ENCODE measurements at places on chromosomes 7 and 10.

- DNase-seq: no peak
Measured at GRCh38 chr10:79383974-79384606, 36.8 kb downstream of the PPIF start.

- DNase-seq: no peak
Measured at GRCh38 chr7:130639388-130639787, 29.2 kb downstream of the COPG2 start.

DNA sequence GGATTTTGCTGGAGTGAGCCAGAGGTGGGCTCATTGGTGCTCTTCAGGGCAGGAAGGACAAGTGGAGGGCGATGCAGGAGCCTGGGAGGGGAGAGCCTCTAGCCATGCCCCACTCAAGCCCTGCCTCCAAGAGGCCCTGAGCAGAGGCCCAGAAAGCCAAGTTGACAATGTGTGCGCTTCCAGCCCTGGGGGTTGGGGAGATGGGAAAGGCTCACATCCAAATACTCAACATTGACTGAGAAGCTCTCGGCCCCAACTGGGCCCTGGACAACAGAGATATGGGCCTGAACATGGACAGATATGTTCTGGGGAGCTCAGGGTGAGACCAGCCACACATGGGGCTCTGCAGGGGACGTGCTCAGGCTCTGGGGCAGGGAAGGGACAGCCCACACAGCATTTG, 39.0 kb downstream of the FRMPD2 start:
- no peak for DNase-seq

DNA sequence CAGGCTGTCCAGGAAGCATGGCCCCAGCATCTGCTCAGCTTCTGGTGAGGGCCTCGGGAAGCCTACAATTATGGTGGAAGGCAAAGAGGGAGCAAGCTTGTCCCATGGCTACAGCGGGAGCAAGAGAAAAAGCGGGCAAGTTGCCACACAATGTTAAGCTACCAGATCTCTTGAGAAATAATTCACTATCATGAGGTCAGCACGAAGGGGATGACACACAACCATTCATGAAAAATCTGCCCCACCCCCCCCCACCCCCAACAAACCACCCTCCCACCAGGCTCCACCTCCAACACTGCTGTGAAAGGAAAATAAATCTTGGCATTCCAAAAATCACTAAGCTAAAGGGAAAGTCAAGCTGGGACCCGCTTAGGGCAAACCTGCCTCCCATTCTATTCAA, 545.8 kb upstream of the NRP1 start:
- DNase-seq: no peak

DNA sequence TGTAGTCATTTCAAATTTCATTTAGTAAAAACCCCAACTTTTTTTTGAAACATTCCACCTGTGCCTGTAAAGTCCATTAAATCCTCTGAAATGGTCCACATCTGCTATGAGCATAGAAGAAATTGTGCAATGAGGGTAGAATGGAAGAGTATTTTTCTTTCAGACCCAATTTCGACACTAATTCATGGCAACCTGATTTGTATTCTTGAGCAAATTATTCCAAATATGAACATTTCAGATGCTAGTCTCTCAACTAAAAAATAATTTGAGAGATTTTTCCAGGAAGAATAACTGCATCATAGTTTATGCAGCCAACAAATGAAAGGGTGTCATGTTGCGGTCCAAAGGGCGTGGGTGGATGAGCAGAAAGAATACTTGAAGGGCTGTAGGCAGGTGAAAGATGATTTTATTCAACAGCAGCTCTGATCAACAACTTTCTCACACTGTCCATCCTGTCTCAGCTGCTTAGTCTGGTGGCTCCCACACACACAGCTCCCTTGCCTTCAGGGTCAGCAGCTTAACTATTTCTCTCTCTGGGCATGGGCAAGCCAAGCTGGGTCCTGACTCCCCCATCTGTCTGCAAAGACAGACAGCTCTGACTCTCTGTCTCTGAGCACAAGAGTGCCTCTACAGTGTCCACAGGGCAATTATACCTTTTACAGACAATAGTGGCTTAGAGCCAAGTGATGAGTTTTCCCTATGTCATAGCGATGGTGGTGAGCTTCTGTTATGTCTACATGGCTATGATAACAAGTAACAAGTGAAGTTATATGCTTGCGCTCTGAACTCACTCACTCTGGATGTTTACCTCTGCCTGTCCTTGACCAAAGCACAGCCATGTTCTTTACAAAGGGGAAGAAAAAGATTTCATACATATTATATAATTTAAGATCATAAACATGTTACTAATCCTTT, 11.5 kb downstream of the STEAP2 start:
- no peak for DNase-seq

DNA sequence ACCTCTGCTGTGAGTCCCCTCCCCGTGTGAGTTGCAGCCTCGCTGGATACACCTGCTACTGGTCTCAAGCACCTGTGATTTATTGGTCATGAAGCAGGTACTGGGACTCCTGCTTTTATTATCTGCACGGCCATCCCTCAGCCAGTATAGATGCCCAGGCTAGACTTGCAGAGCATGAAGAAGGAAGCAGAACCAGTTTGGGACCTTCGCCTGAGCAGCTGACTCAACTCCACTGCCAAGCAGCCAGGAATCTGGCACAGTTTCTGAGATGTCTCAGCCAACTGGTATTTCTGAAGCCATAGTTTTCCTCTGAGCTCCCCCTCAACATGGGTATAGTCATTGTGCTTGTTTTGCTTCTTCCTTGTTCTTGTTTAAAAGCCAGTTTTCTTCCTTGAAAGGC, 28.0 kb upstream of the SLC39A12 start:
- no peak for DNase-seq

DNA sequence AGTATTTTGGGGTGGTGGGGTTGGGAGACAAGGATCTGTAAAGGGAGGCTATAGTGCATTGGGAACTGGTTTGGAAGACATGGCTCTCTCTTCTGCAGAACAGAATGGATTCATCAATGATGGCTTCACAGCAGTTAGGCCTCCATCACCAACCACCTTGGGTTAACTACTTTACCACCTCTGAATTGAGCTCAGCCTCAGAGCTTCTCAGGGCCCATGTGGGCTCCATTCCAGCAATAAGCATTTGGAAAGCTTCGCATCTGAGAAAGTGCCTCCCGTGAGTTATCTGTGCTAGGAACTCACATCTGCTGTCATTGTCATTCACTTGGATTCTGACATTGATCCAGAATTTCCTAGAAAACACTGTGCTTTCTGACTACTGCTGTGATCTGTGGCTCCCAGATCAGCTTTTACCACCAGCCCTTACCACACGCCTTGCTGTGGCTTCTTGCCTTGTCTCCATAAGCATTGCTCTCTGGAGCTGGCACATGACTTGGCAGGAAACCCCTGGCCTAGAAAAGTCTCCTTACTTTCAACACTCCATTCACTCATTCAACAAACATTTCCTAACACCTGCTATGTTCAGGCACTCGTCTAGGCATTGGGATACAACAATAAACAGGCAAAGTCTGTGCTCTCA, 70.7 kb upstream of the ADO start:
- no peak for DNase-seq

- no peak for DNase-seq
Measured at GRCh38 chr10:4004990-4005389, 220.0 kb upstream of the KLF6 start.

DNA sequence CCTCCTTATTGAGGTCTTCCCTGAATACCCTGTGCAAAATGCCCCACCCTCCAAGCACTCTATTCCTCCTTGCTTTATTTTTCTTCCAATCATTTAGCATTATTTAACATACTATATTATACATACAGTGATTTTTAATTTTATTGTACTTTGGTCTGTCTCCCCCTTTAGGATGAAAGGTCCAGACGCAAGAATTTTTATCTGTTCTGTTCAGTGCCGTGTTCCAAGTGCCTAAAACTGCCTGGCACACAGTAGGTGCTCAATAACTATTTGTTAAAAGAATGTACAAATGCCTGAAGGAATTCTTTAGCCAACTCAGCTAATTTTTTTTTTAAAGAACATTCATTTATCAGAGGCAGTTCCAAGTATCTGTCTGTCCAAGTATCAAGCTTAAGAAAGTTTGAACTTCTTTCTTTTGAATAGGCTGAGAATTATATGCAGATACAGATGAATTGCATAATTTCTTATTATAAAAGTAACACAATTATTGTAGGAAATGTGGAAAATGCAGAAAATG, 34.1 kb upstream of the SLC25A13 start:
- no peak for DNase-seq

DNA sequence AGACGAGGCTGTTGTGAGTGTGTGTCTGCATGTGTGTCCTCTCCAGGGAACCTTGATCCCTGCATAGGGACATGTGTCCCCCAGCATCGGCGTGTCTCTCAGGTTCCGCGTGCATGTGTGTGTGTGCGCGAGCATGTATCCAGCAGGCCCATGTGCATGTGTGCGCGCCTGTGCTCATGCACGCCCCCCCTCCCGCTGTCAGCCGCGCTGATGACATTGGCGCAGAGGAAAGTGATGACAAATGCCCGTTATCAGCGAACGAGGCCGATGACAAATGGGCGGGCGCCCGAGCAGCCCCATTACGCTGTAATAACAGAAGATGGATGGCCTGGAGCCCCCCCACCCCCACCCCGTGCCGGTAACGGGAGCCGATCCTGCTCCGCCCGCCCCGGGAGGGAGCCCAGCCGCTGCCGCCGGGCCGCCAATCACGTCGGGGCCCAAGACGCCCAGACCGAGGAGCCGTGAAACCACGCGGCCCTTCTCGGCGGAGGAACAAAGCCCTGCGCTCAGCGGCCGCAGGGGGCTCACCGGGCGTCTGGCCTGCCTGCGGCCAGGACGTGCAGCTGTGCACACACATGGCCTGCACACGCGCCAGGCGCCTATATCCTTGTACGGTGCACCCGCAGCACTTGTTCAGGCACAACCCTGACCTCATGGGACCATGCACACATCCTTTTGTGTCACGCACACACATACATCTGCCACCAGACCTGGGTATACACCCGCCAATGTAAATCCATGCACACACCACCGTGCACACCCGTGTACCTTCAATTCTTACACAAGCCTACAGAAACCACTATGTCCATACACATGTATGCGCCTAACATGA, 21.5 kb downstream of the POLL start:
- DNase-seq: peak; percentile 29

- DNase-seq: no peak
Measured at GRCh38 chr7:37027557-37028341, 303.5 kb upstream of the AOAH start.
